ENCODE measurements at places on chromosomes 11 and 22. TPM values are rescaled to one million over a fixed set of nuclear protein-coding genes. Genes with fewer than 3 reads are reported as not detected.

- no peak for DNase-seq
These were observed 1.1 kb downstream of the MOB2 start for GRCh38 chr11:1485504-1485885.

- DNase-seq = no peak
These were observed 53.8 kb upstream of the AMPD3 start for GRCh38 chr11:10401256-10401655.

DNA sequence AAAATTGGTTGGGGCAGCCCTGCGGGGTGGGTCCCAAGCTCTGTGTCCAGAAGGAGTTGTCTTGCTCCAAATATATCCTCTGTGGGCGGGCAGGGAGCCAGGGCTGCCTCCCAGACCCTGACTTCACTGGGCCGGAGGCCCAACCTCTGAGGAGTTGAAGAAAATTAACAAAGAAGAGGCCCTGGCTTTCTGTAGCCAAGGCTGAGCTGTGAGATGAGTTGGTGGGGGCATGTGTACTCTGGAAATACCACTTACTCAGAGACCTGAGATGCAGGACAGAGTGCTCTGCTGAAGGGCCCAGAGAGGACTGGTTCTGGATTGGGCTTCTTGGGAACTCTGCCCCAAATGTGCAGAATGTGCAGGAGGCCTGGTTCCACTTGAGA, 96.3 kb downstream of the SWAP70 start:
- DNase-seq = peak; percentile 55

BATF2 gene
- 1.5 TPM for total RNA-seq

All from prostate gland (tissue), 2 donors.